ENCODE measurements at places on chromosomes 3 and 15.
A peak's percentile ranks its signal among the peaks of the same experiment; 100 is the strongest.

DNA sequence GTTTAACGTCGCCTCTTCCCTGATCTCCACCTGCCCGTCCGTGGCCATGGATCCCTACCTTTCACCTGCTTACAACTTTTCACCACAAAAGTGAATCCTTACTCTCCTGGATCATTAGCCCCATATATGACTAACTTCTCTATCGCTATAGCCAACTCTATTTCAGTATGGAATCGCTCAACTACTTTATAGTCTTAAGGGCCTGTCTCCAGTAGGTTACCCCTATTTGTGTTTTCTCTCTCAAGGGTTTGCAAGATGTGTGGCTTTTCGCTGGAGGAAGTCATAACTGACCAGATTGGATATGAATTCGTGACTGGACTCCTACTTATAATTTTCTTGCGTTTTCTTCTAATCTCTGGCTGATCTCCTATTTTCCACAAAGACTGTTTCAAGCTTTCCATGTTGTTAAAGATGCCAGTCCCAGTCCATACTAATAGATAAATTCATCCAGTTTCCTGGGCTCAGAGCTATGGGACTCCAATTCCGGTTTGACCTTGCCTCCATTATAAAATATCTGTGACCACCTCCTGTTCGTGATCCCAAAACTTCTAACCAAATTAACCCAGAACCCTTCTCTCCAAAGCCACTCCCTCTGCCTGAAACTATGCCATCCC, 1.3 kb upstream of the STAG1 start:
- no peak for DNase-seq

GRCh38 chr3:118760585-118761290, 273.9 kb downstream of the IGSF11 start:
- DNase-seq: no peak

DNA sequence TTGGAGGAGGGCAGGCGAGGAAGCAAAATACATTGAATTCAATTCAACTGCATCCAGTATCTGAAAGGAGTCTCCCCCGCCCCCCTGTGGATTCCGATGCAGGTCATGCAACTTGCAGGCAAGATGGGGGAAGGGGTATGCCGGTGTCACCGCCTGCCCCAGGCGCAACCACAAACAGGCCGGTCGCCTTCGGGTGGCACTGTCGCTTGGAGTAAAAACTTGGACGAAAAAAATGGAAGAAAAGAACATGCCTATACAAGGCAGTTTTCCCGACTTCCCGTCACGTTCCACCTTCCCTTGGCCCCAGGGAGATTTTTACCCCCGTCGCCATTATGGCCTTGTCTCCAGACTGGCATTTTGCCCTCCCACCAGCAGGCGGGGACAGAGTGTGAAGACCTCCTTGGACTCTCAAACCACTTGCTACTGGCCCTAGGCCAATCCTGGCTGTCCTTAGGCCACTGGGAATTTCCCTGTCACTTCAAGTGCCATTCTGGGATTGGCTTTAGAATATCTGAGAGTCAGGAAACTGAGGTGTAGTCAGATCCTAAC, 1.6 kb upstream of the NTRK3 start:
- no peak for DNase-seq

GRCh38 chr3:44323341-44323955, 15.1 kb upstream of the TCAIM start:
- no peak for DNase-seq

- no peak for DNase-seq
Observed at GRCh38 chr3:168024537-168024941, 71.2 kb downstream of the GOLIM4 start.

DNA sequence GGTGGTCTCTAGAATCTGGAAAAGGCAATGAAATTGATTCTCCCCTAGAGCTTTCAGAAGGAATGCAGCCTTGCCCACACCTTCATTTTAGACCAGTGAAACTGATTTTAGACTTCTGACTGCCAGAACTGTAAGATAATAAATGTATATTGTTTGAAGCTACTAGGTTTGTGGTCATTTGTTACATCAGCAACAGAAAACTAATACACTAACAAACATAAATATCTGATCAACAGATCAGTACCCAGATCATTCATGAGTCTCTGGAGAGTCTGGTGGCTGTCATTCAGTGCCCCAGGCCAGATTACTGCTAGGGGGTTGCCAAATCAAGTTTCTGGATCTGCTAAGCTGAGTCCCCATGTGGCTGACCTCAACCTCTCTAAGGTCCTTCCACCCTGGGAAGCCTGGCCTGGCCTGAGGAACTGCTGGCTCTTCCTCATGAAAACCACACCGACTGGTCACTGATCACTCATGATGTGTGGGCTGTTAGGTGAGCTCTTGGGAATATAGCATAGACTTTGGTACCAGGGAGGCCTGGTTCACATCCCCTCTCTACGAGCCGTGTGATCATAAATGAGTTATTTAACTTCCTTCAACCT, 11.1 kb upstream of the LACTB start:
- no peak for DNase-seq

DNA sequence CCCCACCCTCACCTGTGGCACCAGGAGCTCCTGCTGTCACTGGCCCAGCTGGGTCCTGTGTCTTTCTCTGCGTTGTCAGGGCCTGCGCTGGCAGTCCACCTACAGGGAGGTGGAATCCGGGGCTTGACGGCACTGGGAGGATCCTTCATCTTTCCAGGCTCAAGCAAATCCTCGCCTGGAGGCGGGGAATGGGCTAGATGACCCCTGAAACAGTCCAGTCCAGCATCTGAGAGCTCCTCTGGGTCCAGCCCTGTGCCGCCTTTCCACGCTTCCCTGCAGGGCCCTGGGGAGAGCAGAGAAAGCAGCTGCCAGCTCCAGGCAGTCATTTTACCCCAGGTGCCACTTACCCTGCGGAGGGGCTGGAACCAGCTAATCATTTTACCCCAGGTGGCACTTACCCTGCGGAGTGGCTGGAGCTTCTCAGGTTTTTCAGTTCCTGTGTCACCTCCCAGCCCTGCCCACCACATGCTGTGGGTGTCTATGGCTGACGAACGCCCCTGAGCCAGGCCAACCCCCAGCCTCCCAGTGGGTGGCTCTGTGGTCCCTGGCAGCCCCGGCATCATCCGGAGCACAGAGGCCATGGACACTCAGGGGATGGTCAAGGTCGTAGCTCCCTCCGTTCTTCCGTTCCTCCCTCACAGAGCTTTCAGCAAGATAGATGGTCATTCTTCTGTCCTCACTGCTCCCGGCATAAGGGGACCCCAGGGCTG, 17.9 kb upstream of the ADIPOQ start:
- DNase-seq: no peak

DNA sequence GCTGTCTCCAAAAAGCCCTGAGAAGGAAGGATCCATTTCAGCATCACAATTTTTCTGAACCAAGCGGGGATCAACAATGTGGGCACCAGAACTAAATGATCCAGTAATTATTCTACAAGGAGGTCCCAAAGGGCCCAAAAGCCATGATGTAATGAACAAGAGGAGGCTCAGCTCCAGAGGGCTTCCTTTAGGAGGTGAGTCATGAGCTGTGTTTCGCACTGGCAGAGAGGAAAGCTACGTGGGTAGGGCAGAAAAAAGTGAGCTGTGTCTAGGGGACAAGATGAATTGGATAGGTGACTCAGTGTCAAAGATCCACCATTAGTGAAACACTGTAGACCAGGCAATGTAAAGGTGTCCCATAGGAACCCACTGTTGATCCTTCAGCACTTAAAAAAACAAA, 113.4 kb downstream of the RORA start:
- DNase-seq: no peak

- no peak for DNase-seq
Observed at GRCh38 chr3:61730056-61730455, 168.7 kb downstream of the PTPRG start.

DNA sequence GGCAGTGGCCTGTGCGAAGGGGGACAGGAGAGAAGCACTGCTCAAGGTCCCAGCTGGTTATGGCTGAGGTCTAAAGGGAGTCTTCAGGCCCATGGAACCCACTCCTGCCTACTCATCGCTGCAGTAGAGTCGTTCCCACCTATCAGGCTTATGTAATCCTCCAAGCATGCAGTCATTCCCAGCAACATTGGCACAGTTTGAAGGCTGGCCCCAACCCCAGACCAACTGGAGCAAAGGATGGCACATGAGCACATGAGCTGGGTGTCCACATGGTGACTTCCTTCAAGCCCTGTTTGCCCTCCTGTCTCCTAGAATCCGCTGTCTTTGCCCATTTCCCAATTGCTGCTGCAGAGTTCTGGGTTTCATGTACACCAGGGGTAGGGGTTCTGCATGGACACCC, 60.5 kb upstream of the FGD5 start:
- no peak for DNase-seq

- no peak for DNase-seq
Observed at GRCh38 chr15:68678746-68679145, 100.0 kb downstream of the CORO2B start.

GRCh38 chr3:30319713-30320112, 286.7 kb upstream of the TGFBR2 start:
- DNase-seq: peak; percentile 6

- no peak for DNase-seq
Observed at GRCh38 chr3:128009952-128010846, 42.0 kb upstream of the SEC61A1 start.

DNA sequence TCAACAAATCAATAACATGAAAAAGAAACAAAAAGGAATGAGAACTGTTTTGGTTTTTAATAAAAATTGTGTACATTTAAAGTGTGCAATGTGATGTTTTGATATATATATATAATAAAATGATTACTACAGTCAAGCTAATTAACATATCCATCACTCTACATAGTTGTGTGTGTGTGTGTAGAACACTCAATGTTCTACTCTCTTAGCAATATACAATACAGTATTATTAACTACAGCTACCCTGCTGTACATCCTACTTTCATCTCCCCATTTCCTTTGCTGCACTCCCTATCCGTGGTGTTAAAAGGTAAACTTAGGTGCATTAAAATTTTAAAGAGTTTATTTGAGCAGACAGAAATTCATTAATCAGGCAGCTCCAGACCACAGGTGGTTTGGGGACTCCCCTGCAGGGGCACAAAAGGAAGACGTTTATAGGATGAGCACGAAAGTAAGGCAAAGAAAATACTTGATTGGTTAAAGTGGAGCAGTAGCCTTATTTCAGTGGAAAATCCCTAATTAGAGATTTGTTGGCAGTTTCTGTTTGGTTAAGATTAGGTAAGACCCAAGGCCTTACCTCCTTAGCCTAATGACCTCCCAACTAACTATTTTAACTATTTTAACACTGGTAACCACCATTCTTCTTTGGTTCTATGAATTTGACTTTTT, 61.8 kb upstream of the SNRK start:
- no peak for DNase-seq

- no peak for DNase-seq
Observed at GRCh38 chr3:171415070-171415469, 45.1 kb downstream of the TNIK start.

GRCh38 chr3:37668431-37668817, 193.3 kb upstream of the CTDSPL start:
- DNase-seq: no peak

DNA sequence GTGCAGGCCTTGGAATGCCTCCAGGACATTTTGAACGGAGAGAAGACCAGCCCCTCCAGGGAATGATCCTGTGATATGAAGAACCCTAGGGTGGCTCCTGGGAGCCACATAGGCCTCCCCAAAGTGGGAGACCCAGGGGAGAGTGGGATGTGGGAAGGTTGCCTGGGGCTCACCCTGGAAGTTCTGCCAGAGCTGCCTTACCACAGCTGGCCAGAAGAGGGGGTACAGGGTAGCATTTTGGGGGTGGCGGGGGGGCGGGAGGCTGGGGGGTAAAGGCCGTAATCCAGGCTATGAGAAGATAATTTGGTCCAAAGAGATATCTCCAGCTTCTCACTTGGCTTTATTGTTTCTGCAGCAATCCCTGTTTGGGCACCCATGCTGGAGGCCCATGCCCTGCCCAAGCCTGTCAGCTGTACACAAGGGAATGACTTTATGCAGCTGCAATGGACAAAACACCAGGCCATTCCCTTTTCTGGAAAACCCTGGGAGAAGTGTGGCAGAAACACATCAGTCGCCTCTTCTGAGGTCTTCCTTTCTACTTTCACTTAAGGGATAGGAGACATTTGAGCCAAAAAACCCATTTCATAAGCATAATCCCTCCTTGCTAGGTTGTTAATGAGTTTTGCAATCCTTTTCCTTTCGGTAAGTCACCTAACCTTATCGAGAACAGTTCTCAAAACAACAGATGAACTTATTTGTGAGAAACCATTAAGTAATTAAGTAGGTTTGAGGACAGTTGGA, 11.0 kb upstream of the MUSTN1 start:
- no peak for DNase-seq

DNA sequence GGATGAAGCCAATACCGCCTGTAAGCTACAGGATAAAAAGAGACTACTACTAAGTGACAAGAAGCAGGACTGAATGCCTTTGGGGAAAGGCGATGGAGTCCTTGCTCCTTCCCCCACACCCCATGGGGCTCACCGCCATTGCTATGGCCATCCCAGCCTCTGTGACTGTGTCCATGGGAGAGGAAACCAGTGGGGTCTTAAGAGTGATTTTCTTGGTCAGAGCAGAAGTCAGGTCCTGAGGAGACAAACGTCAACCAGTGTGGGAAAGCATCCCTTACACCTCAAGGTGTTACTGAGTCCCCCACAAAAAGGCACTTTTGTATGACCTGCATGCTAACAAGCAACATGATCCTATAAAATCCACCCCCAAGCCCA, 913 bp downstream of the IMPDH2 start:
- no peak for DNase-seq

DNA sequence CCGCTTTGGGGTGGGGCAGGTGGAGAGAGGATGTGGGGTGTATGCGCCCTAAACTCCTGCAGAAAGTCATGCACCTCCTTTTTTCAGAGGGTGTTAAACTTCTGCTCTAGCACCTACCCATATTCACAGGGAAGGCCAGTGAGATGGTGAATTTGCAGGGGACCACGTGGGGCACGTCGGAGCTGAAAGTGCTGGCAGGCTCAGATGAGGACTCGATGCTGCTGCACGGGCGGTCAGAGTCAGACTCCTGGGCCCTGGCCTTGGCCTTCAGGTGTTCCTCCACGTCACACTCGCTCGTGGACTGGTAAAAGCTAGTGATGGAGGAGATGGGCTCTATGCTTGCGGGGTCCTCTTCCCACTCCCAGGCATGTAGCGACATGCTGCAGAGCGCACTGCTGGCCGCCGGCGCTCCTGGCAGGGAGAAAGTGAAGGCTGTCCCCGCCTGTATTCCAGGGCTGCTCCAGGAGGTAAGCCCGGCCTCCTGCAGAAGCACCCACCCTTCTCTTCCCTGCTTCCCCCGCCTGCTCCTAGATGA, 883 bp downstream of the CFAP92 start:
- DNase-seq: no peak

- DNase-seq: no peak
Observed at GRCh38 chr15:41331281-41331680, 1.1 kb downstream of the OIP5 start.

- DNase-seq: no peak
Observed at GRCh38 chr3:19254189-19254588, 105.9 kb downstream of the KCNH8 start.

DNA sequence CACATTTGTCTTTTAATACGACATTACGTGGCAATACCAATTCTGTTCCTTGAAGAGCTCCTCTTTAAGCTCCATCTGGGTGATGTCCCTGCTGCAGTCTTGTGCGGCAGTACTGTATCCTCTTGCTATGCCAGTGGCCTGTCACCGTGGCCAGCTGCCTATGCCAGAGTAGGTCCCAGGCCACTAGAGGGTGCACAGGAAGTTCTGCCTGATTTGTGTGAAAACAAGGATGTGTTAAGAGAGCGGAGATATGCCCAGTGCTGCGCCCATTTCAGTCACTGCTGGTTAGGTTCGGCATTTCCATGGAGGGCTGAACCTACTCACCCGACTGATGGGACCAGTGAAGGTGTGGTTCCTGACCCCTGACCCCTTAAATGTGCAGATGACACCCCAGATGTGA, 25.2 kb downstream of the NIPA1 start:
- no peak for DNase-seq

GRCh38 chr3:142796823-142797222, 73.0 kb downstream of the TRPC1 start:
- DNase-seq: no peak

Data from effector memory CD4-positive, alpha-beta T cell (primary cell).